ENCODE measurements at places on chromosomes 3 and 15. TPM values are rescaled to one million over a fixed set of nuclear protein-coding genes. Genes with fewer than 3 reads are reported as not detected.

The SI gene
- not detected for total RNA-seq

The MAGEF1 gene
- total RNA-seq = 2.1 TPM

The TRPM7 gene
- 38.0 TPM for total RNA-seq

The CAMK2N2 gene
- not detected for total RNA-seq

The CPLX3 gene
- not detected for total RNA-seq

The SLC51A gene
- total RNA-seq = not detected

The AP2M1 gene
- total RNA-seq = 228 TPM
